Endothelial cell of umbilical vein (primary cell): ENCODE measurements at places on chromosomes 7 and 10. TPM values are rescaled to one million over a fixed set of nuclear protein-coding genes. Genes with fewer than 3 reads are reported as not detected.
A peak's percentile ranks its signal among the peaks of the same experiment; 100 is the strongest.

The RASA4B gene
- total RNA-seq, result 5.8 and 9.8 TPM in 2 replicates

DNA sequence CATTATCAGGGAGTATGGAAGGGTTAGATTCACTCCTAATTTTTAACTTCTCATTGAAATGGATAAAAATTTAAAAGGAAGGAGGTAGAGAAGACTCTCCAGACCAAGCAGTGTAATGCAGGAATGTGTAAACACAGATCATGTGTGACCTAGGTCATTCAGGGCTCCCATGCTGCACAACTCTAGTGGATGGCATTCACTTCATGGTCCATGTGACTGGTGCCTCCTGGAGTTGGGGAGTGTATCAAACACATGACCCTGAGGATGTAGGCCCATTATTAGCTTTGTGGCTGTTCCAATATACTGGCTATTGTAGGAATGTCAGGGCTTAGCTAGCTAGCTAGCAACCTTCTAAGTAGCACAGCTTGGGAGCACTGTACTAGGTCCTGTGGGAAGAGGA lies 109.9 kb downstream of the SLC25A13 start:
- H3K36me3 ChIP-seq, result no peaks in the 10 kb centered on the region
- H3K27me3 ChIP-seq, result no peaks in the 10 kb centered on the region
- DNase-seq, result no peak

GRCh38 chr10:5568984-5569383 lies 44.2 kb downstream of the CALML3 start:
- no peak overlapping the region for H3K27ac ChIP-seq
- no peaks in the 10 kb centered on the region for H3K27me3 ChIP-seq

The GPR15LG gene
- total RNA-seq, result not detected in 2 replicates

- H3K27ac ChIP-seq, result no peak overlapping the region
- no peaks in the 10 kb centered on the region for H3K27me3 ChIP-seq
- H3K4me1 ChIP-seq, result peaks cover 1% of the 10 kb centered on the region
- no peak overlapping the region for H3K4me3 ChIP-seq
- DNase-seq, result no peak
- H3K36me3 ChIP-seq, result no peaks in the 10 kb centered on the region
Measured at GRCh38 chr10:3532644-3533043, 252.4 kb downstream of the KLF6 start.

The TDRD1 gene
- total RNA-seq, result not detected in 2 replicates

GRCh38 chr10:13787015-13787421 lies 200.3 kb downstream of the PRPF18 start:
- peak; percentile 94 for DNase-seq
- peak overlapping the region; percentile 96 for H3K27ac ChIP-seq
- H3K4me1 ChIP-seq, result peaks cover 57% of the 10 kb centered on the region
- no peaks in the 10 kb centered on the region for H3K27me3 ChIP-seq
- peaks cover 11% of the 10 kb centered on the region for H3K36me3 ChIP-seq
- H3K4me3 ChIP-seq, result no peak overlapping the region

The TIMM23B gene
- 18.7 and 19.4 TPM in 2 replicates for total RNA-seq

- no peak for DNase-seq
- H3K36me3 ChIP-seq, result no peaks in the 10 kb centered on the region
- H3K27me3 ChIP-seq, result no peaks in the 10 kb centered on the region
Measured at GRCh38 chr7:75776295-75776971, 4.4 kb upstream of the CCL26 start.

DNA sequence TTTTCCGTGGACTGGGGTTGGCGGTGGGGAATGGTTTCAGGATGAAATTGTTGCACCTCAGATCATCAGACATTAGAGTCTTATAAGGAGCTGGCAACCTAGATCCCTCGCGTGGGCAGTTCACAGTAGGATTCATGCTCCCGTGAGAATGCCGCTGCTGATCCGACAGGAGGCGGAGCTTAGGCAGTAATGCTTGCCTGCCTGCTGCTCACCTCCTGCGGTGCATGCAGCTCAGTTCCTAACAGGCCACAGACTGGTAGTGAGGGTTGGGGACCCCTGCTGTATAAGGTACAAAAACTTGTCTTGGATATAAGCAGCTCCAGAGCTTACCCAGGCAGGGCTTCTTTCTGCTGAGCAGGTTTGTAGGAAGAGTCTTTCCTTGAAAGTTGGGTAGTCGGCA lies 53.9 kb downstream of the SHH start:
- DNase-seq, result no peak
- peaks cover 3% of the 10 kb centered on the region for H3K36me3 ChIP-seq
- no peaks in the 10 kb centered on the region for H3K27me3 ChIP-seq

- H3K27ac ChIP-seq, result no peak overlapping the region
- DNase-seq, result no peak
- no peaks in the 10 kb centered on the region for H3K36me3 ChIP-seq
- H3K4me3 ChIP-seq, result no peak overlapping the region
Measured at GRCh38 chr10:105358911-105359310, 717.8 kb downstream of the SORCS3 start.

GRCh38 chr10:75403144-75403938 lies 1.8 kb upstream of the ZNF503 start:
- no peaks in the 10 kb centered on the region for H3K36me3 ChIP-seq
- H3K27me3 ChIP-seq, result peaks cover 65% of the 10 kb centered on the region
- peaks cover 26% of the 10 kb centered on the region for H3K4me1 ChIP-seq
- DNase-seq, result peak; percentile 19
- peak overlapping the region; percentile 72 for H3K4me3 ChIP-seq
- no peak overlapping the region for H3K27ac ChIP-seq

GRCh38 chr7:146922782-146923181 lies 806.2 kb downstream of the CNTNAP2 start:
- DNase-seq, result no peak
- no peak overlapping the region for H3K27ac ChIP-seq
- H3K27me3 ChIP-seq, result no peaks in the 10 kb centered on the region
- no peak overlapping the region for H3K4me3 ChIP-seq

GRCh38 chr7:16734148-16734726 lies 19.3 kb upstream of the TSPAN13 start:
- H3K4me1 ChIP-seq, result no peaks in the 10 kb centered on the region
- no peaks in the 10 kb centered on the region for H3K27me3 ChIP-seq
- no peaks in the 10 kb centered on the region for H3K36me3 ChIP-seq
- no peak overlapping the region for H3K4me3 ChIP-seq
- DNase-seq, result no peak

- no peaks in the 10 kb centered on the region for H3K4me1 ChIP-seq
- no peaks in the 10 kb centered on the region for H3K27me3 ChIP-seq
- DNase-seq, result no peak
- no peak overlapping the region for H3K27ac ChIP-seq
Measured at GRCh38 chr7:158044482-158044823, 543.2 kb downstream of the PTPRN2 start.
